GM23248 (cell line): ENCODE measurements at places on chromosomes 1 and 21. TPM values are rescaled to one million over a fixed set of nuclear protein-coding genes. Genes with fewer than 3 reads are reported as not detected.

DNA sequence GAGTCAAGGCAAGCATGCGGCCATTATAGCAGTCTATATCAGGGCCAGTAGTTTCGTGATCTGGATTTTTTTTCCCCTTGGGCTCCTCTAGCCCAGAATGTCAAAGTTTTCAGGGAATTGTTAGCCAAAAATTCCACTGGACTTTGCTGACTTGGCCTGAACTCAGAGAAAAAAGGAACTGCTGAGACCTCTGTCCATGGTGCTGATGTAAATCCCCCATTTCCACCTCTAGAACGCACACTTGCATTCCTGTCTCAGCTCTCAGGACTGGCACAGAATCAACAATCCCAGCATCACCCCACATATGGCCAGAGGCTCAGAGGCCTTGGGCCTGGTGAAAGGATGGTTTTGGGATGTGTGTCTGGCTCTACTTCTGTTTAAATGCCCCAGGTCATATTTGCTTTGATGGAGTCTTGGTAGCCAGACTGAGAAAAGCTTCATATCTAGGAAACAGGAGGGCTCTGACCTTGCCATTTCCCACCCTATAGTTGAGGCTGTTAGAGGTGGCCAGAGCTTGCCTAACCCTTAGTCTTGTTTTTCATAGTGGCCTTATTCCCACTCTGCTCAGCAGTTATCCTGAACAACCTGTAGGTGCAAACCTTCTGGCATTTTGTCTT is 16.9 kb upstream of the EFCAB14 start:
- DNase-seq: peak; percentile 72
- H3K4me3 ChIP-seq: no peak overlapping the region
- no peaks in the 10 kb centered on the region for H3K36me3 ChIP-seq
- no peaks in the 10 kb centered on the region; the same call in 1 of the 2 replicates for H3K27me3 ChIP-seq
- H3K27ac ChIP-seq: no peak overlapping the region

DNA sequence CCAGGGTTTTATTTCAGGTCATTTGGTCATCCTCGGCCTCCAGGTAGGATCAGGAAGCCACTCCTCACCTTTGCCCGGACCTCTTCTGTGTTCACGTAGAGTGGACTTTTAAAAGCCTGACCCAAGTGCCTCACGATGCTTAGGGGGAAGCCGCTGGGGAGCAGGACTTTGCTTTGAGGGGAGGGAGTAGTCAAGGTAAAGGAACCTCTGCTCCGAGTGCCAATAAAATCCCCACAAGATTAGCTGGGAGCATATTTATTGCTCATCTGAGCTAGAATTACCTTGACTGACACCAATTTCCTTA is 603 bp upstream of the DHRS3 start:
- peak overlapping the region; percentile 82 for H3K4me3 ChIP-seq
- no peaks in the 10 kb centered on the region for H3K27me3 ChIP-seq
- DNase-seq: no peak
- H3K4me1 ChIP-seq: peaks cover 25% of the 10 kb centered on the region

- no peaks in the 10 kb centered on the region for H3K36me3 ChIP-seq
- no peaks in the 10 kb centered on the region for H3K27me3 ChIP-seq
- no peak overlapping the region for H3K4me3 ChIP-seq
- no peak overlapping the region for H3K27ac ChIP-seq
Observed at GRCh38 chr1:184620469-184620868, 134.2 kb downstream of the EDEM3 start.

- H3K4me3 ChIP-seq: no peak overlapping the region
- H3K27me3 ChIP-seq: peaks cover 19% of the 10 kb centered on the region
- DNase-seq: no peak
- H3K4me1 ChIP-seq: no peaks in the 10 kb centered on the region
- no peak overlapping the region for H3K27ac ChIP-seq
Observed at GRCh38 chr1:34721646-34722355, 33.0 kb upstream of the GJB5 start.

PRAMEF13 gene
- total RNA-seq: not detected in 2 replicates

GRCh38 chr1:90133133-90133532 is 138.2 kb downstream of the ZNF326 start:
- no peaks in the 10 kb centered on the region for H3K36me3 ChIP-seq
- H3K4me3 ChIP-seq: no peak overlapping the region
- no peaks in the 10 kb centered on the region for H3K4me1 ChIP-seq
- DNase-seq: peak; percentile 16
- 0 out of 2 replicates have a peak, but pooled peaks cover 3% of the 10 kb centered on the region for H3K27me3 ChIP-seq
- no peak overlapping the region for H3K27ac ChIP-seq

DNA sequence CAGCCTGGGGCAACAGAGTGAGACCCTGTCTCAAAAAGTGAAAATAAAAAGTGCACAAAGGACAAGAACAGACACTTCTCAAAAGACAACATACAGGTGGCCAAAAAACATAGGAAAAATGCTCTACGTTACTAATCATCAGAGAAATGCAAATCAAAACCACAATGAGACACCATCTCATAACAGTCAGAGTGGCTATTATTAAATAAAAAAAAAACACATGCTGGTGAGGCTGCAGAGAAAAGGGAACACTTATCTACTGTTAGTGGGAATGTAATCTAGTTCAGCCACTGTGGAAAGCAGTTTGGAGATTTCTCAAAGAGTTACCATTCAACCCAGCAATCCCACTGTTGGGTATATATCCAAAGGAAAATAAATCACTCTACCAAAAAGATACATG is 173.2 kb downstream of the SMYD3 start:
- H3K27me3 ChIP-seq: no peaks in the 10 kb centered on the region
- no peaks in the 10 kb centered on the region for H3K36me3 ChIP-seq
- no peak for DNase-seq

FCER1A gene
- not detected in 2 replicates for total RNA-seq

TNFRSF18 gene
- not detected in 2 replicates for total RNA-seq

GRCh38 chr1:23100074-23100748 is 68.4 kb downstream of the LUZP1 start:
- DNase-seq: peak; percentile 96
- peaks cover 55% of the 10 kb centered on the region for H3K4me1 ChIP-seq
- no peaks in the 10 kb centered on the region for H3K36me3 ChIP-seq
- no peaks in the 10 kb centered on the region for H3K27me3 ChIP-seq
- peak overlapping the region; percentile 87 for H3K27ac ChIP-seq

DNA sequence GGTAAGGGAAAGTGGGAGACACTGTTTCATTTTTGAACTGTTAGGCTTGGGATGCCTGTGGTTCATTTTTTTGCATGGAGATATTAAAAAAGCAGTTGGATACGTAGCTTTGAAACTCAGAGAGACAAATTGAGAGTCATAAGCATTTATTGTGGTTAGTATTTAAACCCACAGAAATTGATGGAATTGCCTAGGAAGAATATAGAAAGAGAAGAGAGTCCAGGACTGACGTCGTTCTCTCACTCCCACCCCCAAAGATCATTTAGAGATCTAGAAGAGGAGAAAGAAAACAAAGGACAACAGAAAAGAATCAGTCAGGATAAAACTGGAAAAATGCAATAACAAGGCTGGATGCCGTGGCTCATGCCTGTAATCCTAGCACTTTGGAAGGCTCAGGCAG is 73.2 kb upstream of the BMP8A start:
- 0 out of 2 replicates have a peak overlapping the region, but pooled peaks have one; percentile 8 for H3K27ac ChIP-seq
- H3K27me3 ChIP-seq: no peaks in the 10 kb centered on the region
- DNase-seq: no peak
- H3K4me1 ChIP-seq: peaks cover 45% of the 10 kb centered on the region
- H3K4me3 ChIP-seq: 0 out of 2 replicates have a peak overlapping the region, but pooled peaks have one; percentile 33

DNA sequence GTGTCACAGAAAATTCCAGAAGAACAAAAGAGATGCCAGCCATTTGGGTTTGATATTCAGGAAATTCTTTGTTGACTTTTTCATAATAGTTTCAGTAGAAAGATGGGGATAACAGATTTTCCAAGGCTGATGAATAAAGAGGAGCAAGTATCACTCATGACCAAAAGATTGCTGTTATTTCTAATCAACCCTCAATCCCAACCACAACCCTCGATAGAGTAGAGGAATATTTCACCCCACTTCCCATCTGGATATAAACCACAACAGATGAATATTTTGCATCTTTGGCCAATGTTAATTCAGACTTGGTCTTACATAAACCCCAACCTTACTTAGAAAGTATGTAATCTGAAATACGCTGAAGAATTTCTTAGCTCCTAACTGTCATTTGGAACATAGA is 232.4 kb downstream of the SEC16B start:
- H3K27me3 ChIP-seq: peaks cover 3% of the 10 kb centered on the region; the same call in 1 of the 2 replicates
- H3K36me3 ChIP-seq: no peaks in the 10 kb centered on the region
- H3K27ac ChIP-seq: no peak overlapping the region
- DNase-seq: no peak
- H3K4me1 ChIP-seq: no peaks in the 10 kb centered on the region

HSPG2 gene
- total RNA-seq: 407 and 458 TPM in 2 replicates

DNA sequence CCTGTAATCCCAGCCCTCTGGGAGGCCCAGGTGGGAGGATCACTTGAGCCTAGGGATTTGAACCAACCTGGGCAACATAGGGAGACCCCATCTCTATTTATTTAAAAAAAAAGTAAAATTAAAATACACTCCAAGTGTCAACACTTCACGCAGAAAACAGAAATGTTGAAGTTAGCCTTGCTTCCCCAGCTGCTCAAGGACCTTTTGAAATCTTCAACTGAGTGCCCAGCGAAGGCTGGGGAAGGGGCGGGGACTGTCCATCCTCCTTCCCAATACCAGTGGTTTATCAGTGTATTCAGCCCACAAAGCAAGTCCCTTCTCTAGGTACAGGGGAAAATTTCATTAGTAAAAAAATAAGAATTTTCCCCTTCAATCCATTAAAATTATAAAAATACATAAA is 2.2 kb upstream of the DNAJC28 start:
- no peak for DNase-seq
- 0 out of 2 replicates have a peak, but pooled peaks cover 7% of the 10 kb centered on the region for H3K4me1 ChIP-seq
- no peaks in the 10 kb centered on the region for H3K27me3 ChIP-seq
- no peak overlapping the region for H3K27ac ChIP-seq
- no peak overlapping the region for H3K4me3 ChIP-seq

GRCh38 chr21:45256021-45256911 is 31.4 kb downstream of the POFUT2 start:
- no peak for DNase-seq
- peaks cover 16% of the 10 kb centered on the region; the same call in 1 of the 2 replicates for H3K27me3 ChIP-seq
- peaks cover 5% of the 10 kb centered on the region for H3K4me1 ChIP-seq
- no peak overlapping the region for H3K27ac ChIP-seq
- H3K4me3 ChIP-seq: no peak overlapping the region

- no peaks in the 10 kb centered on the region for H3K27me3 ChIP-seq
- peaks cover 21% of the 10 kb centered on the region for H3K4me1 ChIP-seq
- DNase-seq: peak; percentile 54
Observed at GRCh38 chr1:106768501-106768900, 288.0 kb upstream of the PRMT6 start.

GRCh38 chr1:167666416-167666815 is 36.4 kb downstream of the RCSD1 start:
- DNase-seq: peak; percentile 98
- peak overlapping the region; percentile 80 for H3K27ac ChIP-seq
- H3K4me1 ChIP-seq: peaks cover 48% of the 10 kb centered on the region
- peak overlapping the region; percentile 41 for H3K4me3 ChIP-seq

DNA sequence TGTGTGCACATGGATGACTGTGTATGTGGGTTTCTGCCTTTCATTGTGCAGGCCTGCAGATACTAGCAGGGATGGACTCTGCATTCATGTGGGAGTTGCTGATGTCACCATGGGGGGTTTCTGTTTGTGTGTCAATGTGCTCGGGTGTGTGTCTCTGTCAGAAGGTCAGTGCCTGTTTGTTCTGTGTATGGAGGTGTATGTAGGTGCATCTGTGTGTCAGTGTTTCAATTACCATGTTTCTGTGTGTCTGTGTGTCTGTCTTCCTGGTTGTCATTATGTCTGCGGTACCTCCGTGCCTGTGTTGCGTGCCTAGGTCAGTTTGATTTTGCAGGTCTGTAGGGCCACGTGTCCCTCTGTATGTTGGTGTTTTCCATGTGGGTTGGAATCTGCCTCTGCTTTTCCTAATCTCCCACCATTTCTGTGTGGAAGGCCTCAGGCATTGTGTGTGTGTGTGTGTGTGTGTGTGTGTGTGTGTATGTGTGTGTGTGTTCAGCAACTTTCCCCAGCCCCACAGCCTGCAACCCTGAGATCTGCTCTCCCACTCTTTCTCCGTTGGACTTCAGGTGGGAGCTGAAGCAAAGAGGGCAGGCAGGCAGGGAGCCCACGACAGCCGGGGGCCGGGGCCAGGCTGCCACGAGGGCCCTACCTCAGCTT is 36.7 kb upstream of the WASF2 start:
- DNase-seq: no peak
- no peak overlapping the region for H3K27ac ChIP-seq
- no peaks in the 10 kb centered on the region for H3K27me3 ChIP-seq
- H3K36me3 ChIP-seq: no peaks in the 10 kb centered on the region
- peaks cover 39% of the 10 kb centered on the region for H3K4me1 ChIP-seq

DNA sequence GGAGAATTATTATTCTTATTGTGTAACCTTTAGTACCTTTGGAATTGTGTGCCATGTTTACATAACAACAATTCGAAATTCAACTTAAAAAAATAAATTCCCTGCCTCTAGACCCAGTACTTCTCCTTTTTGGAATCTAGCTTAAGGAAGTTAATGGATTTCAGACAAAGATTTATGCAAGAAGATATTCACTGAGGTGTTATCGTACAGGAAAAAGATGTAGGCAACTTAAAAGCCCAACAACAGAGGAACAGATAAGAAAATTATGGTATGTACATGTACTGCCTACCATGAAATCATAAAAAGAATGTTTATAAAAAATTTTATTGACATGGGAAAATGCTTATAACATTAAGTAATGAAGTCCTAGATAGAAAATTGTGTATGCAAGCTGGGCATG is 18.2 kb upstream of the STMN1 start:
- no peak overlapping the region for H3K27ac ChIP-seq
- no peaks in the 10 kb centered on the region for H3K36me3 ChIP-seq
- DNase-seq: no peak
- H3K4me3 ChIP-seq: no peak overlapping the region
- H3K4me1 ChIP-seq: no peaks in the 10 kb centered on the region

DNA sequence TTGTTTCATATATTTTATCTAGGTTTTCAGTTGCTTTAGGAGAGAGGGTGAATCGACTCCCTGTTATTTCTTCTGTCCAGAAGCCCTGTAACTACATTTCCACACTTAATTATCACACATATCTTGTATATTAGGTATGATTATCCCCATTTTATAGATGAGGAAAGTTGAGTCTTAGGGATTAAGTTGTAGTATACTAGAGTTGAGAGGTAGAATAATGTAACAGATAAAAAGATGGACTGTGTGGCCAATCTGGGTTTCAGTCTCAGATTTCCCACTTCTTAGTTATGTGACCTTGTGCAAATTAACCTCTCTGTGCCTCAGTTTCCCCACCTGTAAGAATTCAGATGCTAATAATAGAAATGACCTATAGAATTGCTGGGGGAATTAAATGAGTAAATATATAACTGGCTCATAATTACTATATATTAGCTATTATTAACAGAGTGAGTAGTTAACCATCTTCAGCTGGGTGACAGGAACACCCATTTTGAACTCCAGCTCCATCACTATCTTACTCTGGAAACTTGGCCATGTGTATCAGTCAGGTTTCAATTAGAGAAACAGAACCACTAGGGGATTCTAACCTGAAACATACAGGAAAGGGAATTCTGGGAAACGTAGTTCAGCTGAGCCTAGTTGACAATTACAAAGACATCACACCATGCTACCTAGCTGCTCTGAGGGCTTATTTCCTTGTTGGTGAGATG is 20.4 kb upstream of the FOXO6 start:
- H3K27ac ChIP-seq: no peak overlapping the region
- no peaks in the 10 kb centered on the region for H3K4me1 ChIP-seq
- H3K36me3 ChIP-seq: no peaks in the 10 kb centered on the region
- peaks cover 5% of the 10 kb centered on the region; the same call in 1 of the 2 replicates for H3K27me3 ChIP-seq
